Fibroblast of skin of right quadriceps (primary cell): ENCODE measurements at places on chromosomes 7 and 10.

GRCh38 chr7:93359520-93360198 is 127.5 kb downstream of the VPS50 start:
- DNase-seq: no peak

- no peak for DNase-seq
These were observed 80.4 kb upstream of the NRP1 start for GRCh38 chr10:33414841-33415240.

DNA sequence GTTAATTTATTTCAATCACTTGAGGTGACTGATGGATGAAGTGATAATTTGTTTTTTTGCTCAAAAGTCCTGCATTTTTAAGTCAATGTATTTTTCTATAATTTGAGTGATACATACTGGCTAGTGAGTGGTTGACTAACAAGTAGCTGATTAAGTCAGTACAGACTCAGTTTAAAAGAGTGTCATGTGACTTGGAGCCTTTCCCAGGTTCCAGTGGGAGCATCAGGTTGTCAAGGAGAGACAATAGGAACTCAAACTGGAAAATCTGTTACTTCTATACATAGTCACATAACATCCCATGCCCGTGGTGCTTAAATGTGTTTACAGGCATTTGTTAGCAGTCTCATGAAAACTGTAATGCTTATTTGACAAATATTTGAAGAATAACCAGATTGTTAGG is 154.7 kb downstream of the ANK3 start:
- DNase-seq: peak; percentile 45

DNA sequence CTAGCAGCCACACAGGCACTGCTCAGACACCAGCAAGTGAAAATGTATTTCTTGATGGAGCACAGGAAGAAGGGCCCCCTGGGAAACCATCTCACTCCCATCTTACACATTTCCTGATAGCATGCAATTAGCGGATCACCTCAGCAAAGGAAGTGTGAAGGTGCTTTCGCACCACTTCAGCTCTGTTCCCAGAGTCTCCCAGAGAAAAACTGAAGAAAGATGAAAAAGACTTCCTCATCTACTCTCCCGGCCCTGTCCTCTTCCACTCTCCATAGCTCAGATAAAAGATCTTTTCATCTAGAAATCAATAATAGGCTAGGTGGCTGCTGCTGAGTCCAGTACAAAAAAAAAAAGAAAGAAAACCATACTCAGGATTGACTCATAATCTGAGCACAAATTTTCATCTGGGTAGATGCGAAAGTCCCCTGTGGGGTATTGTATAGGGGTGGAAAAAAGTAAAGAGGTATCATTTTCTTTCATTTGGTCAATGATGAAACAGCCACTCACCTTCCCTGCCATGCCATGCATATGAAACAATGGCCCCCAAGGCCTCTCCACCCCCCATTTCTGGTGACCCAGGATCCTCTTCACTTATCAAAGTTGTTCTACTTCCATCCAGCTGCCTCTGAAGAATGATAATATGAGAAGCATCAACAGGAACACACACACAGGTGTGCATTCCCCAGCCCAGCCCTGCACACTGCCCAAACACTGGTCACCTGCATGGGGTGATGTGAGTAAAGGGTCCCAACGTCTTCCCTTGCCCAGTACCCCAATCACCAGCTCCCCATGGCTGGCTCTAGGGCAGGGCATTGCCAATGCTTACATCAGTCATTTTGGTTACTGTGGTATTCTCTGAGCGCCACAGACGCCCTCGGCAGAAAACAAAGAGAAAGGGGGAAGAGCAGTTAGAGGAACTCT is 48.8 kb upstream of the DGKI start:
- no peak for DNase-seq

GRCh38 chr7:84611391-84611790 is 416.8 kb upstream of the SEMA3A start:
- DNase-seq: no peak

DNA sequence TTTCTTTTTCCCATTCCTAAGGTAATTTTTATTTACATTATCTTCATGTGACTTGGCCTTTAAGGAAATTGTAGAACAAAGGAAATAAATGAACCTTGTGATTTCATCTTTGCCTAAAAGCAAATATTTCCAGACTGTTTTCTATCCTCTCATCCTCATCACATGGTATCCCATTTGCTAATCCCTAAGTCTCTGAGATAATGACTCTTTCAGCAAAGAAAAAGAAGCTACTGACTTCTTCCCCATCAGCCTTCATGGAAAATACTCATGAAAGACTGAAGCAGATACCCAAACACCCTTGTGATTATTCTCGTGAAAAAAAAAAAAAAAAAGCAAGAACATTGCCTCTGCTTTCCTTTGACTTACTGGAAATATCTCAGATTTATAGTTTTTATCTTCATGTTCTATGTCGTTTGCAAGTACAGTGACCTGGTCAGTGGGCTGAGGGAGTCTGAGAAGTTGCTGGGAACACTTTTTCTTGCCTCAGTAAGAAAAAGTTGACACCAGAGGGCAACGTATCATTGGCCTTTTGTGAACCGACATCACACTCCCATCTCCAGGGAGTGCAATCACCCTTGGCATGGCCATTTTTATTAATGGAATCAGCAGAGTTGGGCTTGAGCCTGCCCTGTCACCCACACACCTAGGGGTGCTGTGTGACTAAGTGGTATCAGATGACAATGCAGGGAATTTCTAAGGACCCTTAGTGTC is 246.0 kb upstream of the KMT2E start:
- DNase-seq: no peak

GRCh38 chr10:48453451-48454301 is 147.2 kb downstream of the MAPK8 start:
- DNase-seq: no peak

DNA sequence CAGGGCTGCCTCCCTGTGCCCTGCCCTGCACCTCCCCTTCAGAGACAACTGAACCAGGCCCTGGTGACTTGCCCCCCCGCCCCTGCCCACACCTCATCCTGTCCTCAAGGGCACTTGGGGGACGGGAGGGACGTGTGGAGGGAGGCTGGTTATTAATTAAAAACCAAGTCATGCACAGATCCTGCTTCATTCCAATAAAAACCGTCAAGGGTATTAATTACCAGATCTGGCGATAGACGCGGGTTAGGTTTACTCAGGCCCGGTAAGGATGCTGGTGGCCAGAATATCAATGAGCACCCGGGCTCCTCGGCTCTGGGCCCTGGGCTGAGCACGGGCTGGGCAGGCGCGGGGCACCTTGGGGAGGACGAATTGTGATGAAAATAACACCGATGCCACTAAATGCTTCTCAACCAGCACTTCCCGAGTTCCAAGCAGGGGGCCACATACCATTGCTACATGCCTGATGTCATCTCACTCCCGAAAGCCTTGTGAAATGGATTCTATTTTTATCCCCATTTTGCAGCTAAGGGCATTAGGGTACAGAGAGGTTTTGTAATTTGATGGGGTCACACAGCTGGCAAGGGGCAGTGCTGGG is 24.5 kb upstream of the GTF2IRD1 start:
- DNase-seq: peak; percentile 84

DNA sequence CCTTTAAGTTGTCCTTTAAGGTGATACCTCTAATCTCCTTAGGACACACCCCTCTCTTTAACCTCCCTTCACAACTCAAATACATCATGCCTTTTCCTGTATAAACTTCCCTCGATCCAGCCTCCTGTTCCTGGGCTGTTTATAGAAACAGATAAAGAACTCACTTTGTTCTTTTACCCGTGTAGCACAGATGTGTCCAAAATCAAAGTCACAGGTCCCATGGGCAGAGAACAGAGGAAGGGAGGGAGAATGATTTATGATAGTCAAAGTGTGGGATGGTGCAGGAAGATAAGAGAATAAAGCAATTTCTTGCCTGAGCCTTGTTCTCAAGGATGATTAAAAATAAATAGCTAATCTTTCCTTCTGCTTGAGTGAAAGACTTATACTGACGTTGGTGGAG is 50.3 kb upstream of the CABCOCO1 start:
- DNase-seq: no peak

DNA sequence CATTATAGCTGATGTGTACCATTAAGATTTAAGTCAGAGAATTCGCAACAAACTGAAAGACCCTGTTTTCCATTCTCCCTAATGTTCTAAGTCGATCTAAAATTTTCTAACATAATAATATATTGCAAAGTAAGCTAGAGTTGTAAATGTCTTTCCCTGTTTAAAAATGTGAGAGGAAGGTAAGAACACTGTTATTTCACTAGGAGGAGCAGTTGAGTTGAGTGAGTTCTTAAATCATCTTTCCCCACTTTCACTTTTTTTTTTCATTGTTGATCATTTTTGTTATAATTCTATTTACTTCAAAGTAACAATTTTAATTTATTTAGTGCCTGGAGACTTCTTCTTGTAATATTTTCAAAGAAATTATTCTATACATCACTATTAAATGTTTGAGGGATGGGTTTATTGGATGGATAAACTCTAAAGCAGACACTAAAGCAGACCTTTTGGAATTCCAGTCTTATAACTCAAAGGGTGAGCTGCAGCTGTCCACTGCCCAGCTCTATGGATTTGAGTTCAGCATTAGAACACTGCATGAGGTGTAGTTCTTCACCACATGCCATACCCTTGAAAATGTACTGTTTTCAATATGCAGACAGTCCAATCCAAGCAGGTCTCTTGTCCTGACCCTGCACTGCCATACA is 181.3 kb upstream of the FZD1 start:
- peak; percentile 31 for DNase-seq

DNA sequence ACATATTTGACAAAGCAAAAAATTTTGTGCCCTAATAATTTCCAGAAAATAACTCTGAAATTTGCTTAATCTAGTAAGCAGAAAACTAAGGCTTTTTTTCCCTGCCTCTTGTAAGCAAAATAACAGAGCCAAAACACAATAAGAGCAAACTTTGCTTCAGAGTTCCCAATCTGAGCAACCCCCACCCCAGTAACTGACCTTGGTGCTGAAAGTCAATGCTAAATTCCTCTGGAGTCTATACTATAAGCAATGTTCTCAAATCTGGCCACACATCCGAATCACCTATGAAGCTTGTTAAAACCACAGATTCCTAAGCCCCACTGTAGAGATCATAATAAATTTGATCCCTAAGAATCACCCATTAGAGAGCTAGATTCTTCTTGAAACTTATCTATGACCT is 150.5 kb downstream of the ELAPOR2 start:
- peak; percentile 19 for DNase-seq

DNA sequence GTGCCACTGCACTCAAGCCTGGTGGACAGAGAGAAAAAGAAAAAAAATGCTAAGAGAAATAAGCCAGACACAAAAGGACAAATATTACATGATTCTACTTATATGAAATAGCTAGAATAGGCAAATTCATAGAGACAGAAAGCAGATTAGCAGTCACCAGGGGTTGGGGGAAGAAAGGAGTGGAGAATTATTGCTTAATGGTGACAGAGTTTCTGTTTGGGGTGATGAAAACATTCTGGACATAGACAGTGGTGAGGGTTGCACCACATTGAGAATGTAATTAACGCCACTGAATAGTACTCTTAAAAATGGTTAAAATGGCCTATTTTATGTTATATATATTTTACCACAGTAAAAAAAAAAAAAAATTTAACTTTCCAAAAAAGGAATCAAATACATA is 6.4 kb upstream of the NT5C2 start:
- DNase-seq: no peak

DNA sequence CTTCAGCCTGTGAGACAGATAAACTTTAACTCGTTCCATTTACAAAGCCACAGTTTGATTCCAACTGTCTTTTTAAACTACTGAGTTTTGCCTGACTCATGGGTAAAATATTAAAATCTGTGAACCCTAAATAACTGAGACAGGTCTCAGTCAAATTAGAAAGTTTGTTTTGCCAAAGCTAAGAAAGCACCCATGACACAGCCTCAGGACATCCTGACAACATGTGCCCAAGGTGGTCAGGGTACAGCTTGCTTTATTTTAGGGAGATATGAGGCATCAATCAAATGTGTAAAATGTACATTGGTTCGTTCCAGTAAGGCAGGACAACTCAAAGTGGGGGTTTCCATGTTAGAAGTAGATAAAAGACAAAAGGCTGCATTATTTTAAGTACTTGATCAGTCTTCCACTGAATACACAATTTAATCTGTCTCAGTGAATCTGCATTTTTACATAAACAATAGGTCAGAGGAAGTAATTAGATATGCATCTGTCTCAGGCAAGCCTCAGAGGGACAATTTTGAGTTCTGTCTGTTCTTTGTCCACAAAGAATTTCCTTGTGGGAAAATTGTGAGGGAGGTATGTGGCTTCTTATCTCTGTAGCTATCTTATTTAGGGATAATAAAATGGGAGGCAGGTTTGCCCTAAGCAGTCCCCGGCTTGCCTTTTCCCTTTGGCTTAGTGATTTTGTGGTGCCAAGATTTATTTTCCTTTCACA is 11.0 kb upstream of the PIP start:
- no peak for DNase-seq

- no peak for DNase-seq
These were observed 205.6 kb upstream of the ETV1 start for GRCh38 chr7:14195079-14195478.

- DNase-seq: no peak
These were observed 544 bp downstream of the TSPAN33 start for GRCh38 chr7:129144834-129145668.

GRCh38 chr7:121101083-121101482 is 112.6 kb downstream of the CPED1 start:
- DNase-seq: no peak

DNA sequence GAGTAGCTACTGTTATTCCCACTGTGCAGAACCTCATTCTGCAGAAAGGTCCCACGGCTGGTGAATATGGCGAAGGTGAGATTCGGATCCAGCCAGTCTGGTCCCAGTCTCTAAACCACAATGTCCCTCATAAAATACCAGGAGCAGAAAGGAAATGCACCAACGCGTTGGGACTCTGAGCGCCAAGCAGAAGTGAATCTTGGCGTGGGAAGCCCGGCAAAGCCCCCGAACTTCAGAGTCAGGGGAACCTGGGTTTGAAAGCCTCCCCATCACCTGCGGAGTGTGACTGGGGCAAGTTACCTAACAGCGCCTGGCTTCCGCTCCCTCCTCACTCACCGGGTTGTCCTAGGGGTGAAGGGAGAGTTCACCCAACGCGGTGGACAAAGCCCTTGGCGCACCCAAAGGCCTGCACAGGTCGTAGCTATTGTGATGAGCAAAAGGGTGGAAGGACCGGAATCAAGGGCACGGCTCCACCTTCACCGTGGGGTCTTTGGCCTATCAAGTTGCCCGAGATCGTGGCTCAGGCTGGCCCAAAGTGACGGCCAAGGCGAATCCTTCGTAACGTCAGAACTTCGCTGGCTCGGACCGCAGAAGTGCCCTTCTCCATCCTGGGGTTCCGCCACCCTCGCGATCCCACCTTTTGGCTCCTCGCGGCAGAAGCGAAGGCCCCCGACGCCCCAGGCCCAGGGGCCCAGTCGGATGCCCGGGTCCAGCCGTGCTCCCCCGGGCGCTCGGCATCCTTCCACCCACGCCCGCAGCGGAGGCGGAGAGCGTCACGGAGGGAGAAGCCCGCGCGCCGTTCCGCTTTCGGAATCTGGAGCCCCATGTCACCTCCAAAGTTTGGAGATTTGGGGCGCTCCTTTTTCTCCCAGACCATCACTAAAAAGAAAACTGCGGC is 811 bp downstream of the RGS10 start:
- no peak for DNase-seq

GRCh38 chr10:87867453-87867852 is 4.0 kb downstream of the PTEN start:
- no peak for DNase-seq

- DNase-seq: peak; percentile 44
These were observed 348.2 kb upstream of the C7orf33 start for GRCh38 chr7:148242294-148242821.
